ENCODE measurements at places on chromosomes 11 and 22.

GRCh38 chr11:78740199-78741071 is 165.8 kb upstream of the NARS2 start:
- no peak for DNase-seq

GRCh38 chr11:43943931-43944751 is 1.7 kb downstream of the C11orf96 start:
- no peak for DNase-seq

- no peak for DNase-seq
Measured at GRCh38 chr11:8650401-8650990, 32.0 kb downstream of the TRIM66 start.

GRCh38 chr11:117172724-117173421 is 5.7 kb upstream of the SIDT2 start:
- no peak for DNase-seq

- no peak for DNase-seq
Measured at GRCh38 chr11:47244448-47245350, 3.9 kb downstream of the ACP2 start.

GRCh38 chr11:103806130-103806895 is 230.1 kb upstream of the DDI1 start:
- no peak for DNase-seq

- no peak for DNase-seq
Measured at GRCh38 chr22:42433754-42434682, 1.8 kb upstream of the NFAM1 start.

- no peak for DNase-seq
Measured at GRCh38 chr11:20226933-20227332, 66.7 kb upstream of the DBX1 start.

- DNase-seq = no peak
Measured at GRCh38 chr11:34449013-34449412, 10.3 kb downstream of the CAT start.

DNA sequence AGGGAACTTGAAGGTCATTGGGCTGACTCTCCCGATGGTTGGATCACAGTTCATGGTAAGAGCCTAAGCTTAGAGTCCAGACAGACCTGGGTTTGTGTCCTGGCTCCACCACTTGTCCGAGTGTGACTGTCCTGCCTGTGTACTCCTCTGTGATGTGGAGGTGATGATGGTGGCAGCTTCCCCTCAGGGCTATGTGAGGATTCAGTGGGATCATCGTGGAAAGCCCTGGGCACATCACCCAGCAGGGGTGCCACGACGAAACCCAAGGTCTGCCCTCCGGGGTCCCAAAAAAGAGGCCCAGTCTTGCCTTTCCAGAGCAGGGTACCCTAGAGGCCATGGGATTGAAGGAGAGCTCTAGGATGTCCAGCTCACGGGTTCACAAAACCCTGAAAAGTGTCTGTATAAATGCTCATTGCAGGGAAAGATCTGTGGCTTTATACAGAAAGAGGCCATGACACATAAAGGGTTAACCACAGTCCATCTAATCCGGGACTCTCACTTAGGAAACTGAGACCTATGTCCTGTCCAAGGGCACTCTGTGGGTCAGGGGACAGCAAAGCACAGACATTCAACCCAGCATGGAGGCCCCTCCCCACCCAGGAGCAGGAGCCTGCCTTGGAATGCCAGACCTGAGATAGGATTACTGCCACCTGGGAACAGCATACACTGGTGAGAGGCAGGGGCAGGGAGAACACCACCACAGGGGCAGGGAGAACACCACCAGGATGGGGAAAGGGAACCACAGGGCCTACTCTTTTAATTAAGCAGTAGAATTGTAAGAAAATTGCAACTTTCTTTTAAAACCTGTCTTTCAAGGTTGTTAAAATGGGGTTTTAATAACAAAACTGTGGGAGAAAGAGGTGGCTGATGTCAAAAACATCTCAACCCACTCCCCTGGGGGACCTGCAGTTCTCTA is 51.3 kb downstream of the IGLL5 start:
- no peak for DNase-seq
